Cortex of kidney (tissue), 1 donor: ENCODE measurements at places on chromosomes 5 and 9.

DNA sequence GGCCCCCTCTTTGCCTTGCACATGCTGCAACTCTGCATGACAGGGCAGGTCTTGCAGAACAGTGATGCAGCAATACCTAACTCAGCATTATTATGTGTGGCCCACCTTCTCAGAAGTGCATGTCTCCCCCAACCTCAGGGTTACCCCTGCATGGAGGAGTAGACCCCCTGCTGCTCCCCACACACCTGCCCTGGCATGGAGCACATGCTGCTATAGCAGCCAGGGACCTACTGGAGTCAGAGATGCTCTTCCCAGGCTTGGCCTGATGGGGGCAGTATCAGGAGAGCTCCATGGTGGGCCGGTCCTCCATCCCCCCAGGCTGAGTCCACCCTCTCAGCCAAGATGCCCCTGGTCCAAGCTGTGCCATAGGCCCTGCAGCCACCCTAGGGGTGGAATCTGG lies 13.2 kb upstream of the BOD1 start:
- no peak for DNase-seq

- DNase-seq, result no peak
Measured at GRCh38 chr9:92669527-92669889, 423 bp downstream of the IPPK start.

DNA sequence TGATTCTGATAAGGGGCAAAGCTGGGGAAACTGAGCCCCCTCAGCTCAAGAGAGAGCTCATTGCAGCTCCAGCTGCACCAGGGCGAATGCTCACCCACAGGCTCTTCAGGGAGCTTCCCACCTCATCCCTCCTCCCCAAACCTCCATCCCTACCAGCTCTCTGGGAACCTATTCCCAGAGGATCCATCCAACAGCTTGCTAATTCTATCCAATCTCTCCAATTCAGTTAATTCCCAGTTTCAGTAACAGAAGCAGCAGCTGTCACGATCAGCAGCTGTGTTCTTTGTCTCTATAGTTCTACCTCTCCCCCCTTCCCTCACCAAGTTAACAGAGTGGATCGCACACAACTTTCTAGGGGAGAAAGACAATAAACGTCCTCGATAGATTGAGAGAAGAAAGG lies 135.5 kb upstream of the EFNA5 start:
- no peak for DNase-seq

- DNase-seq, result no peak
Measured at GRCh38 chr9:129885018-129885669, 49.9 kb downstream of the USP20 start.

DNA sequence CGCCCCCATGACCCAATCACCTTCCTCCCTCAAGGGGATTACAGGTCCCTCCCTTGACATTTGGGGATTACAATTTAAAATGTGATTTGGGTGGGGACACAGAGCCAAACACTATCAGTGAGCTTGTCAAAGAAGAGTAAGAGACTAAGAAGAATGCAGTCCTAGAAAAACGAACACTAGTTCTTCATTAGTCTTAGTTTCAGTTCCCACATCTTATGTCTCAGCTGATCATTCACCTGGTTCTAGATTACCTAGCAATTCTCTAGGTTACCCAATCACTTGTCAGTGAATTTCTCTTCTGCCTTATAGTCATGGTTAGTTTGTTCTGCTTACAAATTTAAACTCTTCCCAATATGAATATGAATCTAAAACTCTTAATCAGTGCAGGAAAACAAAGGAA lies 251.5 kb downstream of the COX7C start:
- DNase-seq, result no peak

- no peak for DNase-seq
Measured at GRCh38 chr5:91374893-91375520, 8.1 kb downstream of the ARRDC3 start.

DNA sequence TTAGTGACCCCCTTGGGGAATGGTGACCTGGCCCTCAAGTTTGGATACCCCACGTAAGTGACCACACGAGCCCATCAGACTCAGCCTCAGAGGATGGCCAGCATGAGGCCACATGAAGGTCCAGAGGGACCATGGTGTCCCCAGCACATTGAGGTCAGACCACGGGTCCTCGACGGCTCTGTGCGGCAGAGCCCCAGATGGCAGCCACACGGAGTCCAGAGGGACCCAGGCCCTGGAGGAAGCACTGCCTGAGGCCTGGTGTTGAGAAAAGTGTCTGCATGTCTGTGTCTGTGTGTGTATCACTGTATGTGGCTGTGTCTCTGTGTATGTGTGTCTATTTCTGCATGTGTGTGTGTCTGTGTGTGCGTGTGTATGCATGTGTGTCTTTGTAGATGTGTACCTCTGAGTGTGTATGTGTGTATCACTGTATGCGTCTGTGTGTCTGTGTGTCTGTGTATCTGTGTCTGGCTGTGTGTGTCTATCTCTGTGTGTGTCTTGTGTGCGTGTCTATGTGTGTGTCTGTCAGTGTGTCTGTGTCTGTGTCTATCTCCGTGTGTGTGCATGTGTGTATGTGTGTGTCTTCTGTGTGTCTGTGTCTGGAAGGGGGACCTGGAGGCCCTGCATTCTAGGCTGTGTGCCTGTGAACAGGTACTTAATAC lies 992 bp downstream of the LCNL1 start:
- DNase-seq, result no peak

DNA sequence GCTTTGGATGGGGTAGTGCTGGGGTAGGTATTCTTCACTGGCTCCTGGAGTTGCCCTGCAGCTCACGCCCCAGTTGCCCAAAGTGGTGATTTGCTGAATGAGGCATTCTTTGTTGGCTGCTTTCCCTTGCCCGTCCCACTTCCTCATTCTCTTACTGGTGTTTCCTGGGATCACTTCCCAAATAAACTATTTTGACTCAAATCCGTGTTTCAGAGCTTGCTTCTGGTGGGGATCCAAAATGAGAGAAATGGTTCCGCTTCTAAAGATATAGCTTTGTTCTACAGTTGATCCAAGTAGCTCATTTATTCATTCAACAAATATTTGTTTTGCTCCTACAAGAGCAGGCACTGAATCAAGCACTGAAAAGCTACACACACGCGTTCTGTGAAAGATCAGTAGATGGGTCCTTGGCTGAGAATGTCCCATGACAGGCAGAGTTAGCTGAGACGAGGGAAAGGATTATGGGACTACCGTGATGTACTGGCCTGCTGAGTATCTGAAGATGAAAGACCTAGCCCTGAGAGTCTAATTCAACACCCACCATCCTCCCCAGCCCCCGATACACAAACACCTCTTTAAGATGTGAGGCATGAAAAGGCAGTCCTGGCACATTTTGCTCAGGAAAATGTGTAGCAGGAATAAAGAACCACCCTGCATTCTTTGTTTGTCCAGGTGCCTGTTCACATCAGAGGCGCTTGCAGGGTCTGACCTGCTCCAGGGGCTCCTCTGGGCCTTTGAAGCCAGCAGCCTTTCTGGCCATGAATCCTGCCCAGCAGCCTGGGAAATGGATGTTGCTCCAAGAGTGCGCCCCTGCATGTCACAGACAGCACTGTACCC lies 143.1 kb upstream of the RANBP3L start:
- no peak for DNase-seq
